ENCODE measurements at places on chromosomes 7 and 10. TPM values are rescaled to one million over a fixed set of nuclear protein-coding genes. Genes with fewer than 3 reads are reported as not detected.

MYPN gene
- 0.10 TPM for total RNA-seq

DYNC1I1 gene
- 34.6 TPM for total RNA-seq

ZPBP gene
- not detected for total RNA-seq

TBX20 gene
- total RNA-seq = not detected

SCART1 gene
- 2.9 TPM for total RNA-seq

NEURL1 gene
- total RNA-seq = 10.9 TPM

CTAGE8 gene
- 2.6 TPM for total RNA-seq

COBL gene
- total RNA-seq = 4.6 TPM

KCP gene
- total RNA-seq = 0.40 TPM

KCNMA1 gene
- total RNA-seq = 95.0 TPM

SPRN gene
- total RNA-seq = 4.8 TPM

AKR1C8 gene
- 0.94 TPM for total RNA-seq

SPDYE2B gene
- not detected for total RNA-seq

UCN3 gene
- 0.17 TPM for total RNA-seq

HOXA3 gene
- 6.2 TPM for total RNA-seq

BAMBI gene
- total RNA-seq = 44.9 TPM

TDRD1 gene
- total RNA-seq = 1.9 TPM

GRK5 gene
- 27.1 TPM for total RNA-seq

GARIN1A gene
- total RNA-seq = 2.6 TPM

CCDC3 gene
- total RNA-seq = 65.1 TPM

RASSF4 gene
- 33.5 TPM for total RNA-seq

GRID2IP gene
- total RNA-seq = 0.30 TPM

CYP51A1 gene
- 402 TPM for total RNA-seq

FANK1 gene
- total RNA-seq = 3.7 TPM

ADARB2 gene
- total RNA-seq = 4.1 TPM

FXYD4 gene
- total RNA-seq = not detected

CADPS2 gene
- total RNA-seq = 40.5 TPM

EEF1AKMT2 gene
- total RNA-seq = 43.0 TPM

FAM204A gene
- total RNA-seq = 56.9 TPM

SUV39H2 gene
- total RNA-seq = 16.5 TPM

MMP21 gene
- 0.33 TPM for total RNA-seq

ASB4 gene
- total RNA-seq = 0.20 TPM

CRYGN gene
- total RNA-seq = 10.3 TPM

CYP26C1 gene
- total RNA-seq = 0.11 TPM

ANKRD61 gene
- 0.20 TPM for total RNA-seq

GDF10 gene
- total RNA-seq = 6.4 TPM

TES gene
- total RNA-seq = 35.4 TPM

CRHR2 gene
- 2.4 TPM for total RNA-seq

CCL24 gene
- total RNA-seq = not detected

CXCL12 gene
- total RNA-seq = 103 TPM

PAX4 gene
- not detected for total RNA-seq

ARL3 gene
- total RNA-seq = 22.6 TPM
